NCI-H2081 (cell line): ENCODE measurements at places on chromosomes 16 and 17.

DNA sequence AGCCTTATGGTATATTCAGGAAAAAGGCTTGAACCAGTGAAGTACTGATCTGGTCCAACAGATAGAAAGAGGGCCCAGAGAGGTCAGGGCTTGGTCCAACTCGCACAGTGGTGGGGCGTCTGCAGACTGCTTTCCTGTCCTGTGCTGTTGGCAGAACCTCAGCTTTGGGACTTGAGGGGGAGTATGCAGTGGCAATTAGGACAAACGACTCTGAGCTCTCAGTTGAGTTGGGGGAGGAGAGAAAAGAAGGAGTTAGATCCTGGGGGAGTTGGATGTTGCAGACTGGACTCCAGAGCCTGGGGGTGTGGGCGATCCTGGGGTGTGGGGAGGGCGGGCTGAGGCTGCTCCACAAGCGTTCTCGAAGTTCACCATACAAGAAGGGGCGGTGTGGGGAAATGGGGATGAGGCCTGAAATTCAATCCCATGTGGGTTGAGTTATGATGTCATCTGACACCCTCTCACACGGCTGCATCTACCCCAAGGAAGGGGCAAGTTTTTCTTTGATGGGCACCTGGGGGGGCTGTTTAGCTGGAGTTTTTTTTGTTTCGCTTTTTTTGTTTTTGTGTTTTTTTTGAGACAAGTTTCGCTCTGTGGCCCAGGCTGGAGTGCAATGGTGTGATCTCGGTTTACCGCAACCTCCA, 14.6 kb downstream of the GRB7 start:
- DNase-seq, result no peak

- DNase-seq, result no peak
Measured at GRCh38 chr16:75292691-75293090, 41.3 kb upstream of the BCAR1 start.

- DNase-seq, result peak; percentile 69
Measured at GRCh38 chr16:85649411-85650134, 36.5 kb downstream of the GSE1 start.

DNA sequence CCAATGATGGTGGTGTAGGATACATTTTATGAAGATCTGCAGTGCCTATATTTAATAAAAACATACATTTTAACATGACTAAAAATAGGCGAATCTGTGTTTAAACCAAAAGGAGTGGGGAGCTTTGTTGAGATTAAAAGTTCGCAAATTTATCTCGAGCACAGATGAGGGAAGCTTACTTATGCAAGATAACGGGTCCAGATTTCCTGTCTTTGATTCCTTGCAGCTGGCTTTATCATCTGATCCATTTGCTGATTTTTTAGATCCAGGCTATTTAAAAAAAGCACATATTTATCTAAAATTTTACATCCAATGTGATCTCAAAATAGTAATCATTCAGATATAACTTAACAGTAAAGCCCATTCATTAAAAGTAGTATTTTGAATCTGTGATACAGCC, 57.0 kb upstream of the INTS2 start:
- DNase-seq, result no peak

DNA sequence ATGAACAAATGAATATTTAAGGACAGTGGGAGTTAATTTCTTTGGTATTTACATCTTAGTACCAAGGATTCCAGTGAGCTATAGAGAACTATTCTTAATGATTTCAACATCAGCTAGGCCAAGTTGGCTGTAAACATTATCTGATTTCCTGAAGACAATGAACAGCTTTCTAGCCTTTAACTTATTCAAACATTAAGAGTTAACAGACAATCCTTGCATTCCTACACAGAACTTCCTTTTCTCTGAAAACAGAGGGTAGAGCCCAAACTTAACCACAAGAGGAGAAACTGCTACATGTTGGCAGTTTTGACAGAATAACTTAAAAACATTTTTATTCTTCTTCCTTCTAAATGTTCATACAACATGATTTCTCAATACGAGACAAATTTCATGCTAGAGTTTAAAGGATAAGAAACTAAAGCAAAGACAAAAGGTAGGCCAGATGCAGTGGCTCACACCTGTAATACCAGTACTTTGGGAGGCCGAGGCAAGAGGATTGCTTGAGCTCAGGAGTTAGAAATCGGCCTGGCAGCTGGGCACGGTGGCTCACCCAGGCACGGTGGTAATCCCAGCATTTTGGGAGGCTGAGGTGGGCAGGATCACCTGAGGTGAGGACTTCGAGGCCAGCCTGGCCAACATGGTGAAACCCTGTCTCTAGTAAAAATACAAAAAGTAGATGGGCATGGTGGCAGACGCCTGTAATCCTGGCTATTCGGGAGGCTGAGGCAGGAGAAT, 4.4 kb downstream of the CRLF3 start:
- no peak for DNase-seq

- no peak for DNase-seq
Measured at GRCh38 chr16:31149894-31150890, at the start of gene PRSS36. Gene PRSS36 (minus strand): TSS chr16:31150066. CDS start chr16:31150035, 31 bp downstream.

DNA sequence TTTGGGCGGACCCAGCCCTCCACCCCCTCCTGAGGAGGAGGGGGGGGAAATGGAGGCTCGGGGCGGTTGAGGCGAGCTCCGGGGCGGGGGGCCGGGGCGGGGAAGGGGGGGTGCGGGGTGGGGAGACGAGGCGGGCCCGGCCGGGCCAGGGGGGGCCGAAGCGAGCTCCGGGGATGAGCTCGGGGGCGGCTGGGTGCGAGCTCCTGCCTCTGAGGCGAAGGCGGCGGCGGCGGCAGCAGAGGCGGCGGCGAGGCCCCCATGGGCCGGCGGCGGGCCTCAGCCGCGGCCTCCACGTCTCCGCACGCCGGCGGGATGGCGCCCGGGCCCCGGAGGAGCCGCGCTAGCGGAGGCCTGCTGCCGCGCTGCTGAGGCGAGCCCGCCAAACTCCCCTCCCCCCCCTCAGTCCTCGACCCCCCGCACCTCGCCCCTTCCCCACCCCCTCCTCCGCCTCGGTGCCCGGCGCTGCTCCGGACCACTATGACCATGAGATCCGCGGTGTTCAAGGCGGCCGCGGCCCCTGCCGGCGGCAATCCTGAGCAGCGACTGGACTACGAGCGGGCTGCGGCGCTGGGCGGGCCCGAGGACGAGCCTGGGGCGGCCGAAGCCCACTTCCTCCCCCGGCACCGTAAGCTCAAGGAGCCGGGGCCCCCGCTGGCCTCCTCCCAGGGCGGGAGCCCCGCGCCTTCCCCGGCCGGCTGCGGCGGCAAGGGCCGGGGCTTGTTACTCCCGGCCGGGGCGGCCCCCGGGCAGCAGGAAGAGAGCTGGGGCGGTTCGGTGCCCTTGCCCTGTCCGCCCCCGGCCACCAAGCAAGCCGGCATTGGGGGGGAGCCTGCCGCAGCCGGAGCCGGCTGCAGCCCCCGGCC, 596 bp downstream of the MSL1 start:
- peak; percentile 79 for DNase-seq

- DNase-seq, result no peak
Measured at GRCh38 chr17:50661795-50662391, 27.2 kb downstream of the ABCC3 start.

DNA sequence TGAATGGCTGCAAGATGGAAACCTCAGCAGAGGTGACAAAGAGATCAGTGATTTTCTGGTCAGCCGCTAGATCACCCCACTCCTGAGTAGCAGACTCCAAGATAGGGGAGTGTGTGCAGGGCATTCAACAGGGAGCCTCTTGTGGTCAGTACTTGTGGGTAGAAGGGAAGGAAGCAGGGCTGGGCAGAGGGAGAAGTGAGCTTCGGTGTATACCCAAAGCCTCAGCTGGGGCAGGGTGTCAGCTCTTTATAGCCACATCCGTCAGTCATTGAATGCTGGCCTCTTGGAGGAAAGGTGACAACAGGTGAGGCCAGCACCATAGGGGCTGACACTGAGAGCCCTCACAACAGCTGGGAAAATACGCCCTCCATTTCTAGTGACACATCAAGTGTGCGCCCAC, 2.2 kb upstream of the SLC12A3 start:
- DNase-seq, result no peak

DNA sequence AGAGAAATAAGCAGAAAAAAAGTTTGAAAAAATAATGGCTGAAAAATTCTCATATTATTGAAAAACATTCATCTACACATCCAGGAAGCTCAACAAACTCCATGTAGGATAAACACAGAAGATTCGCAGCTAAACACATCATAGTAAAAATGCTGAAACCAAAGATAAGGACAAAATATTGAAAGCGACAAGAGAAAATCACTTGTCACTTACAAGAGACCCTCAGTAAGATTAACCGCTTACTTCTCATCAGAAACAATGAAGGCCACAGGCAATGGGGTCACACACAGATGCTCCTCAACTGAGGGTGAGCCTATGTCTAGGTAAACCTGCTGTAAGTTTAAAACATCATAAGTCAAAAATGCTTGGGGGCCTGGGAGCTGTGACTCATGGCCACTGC, 38.1 kb upstream of the METRNL start:
- no peak for DNase-seq

- DNase-seq, result no peak
Measured at GRCh38 chr16:79876332-79876730, 275.8 kb upstream of the MAF start.

DNA sequence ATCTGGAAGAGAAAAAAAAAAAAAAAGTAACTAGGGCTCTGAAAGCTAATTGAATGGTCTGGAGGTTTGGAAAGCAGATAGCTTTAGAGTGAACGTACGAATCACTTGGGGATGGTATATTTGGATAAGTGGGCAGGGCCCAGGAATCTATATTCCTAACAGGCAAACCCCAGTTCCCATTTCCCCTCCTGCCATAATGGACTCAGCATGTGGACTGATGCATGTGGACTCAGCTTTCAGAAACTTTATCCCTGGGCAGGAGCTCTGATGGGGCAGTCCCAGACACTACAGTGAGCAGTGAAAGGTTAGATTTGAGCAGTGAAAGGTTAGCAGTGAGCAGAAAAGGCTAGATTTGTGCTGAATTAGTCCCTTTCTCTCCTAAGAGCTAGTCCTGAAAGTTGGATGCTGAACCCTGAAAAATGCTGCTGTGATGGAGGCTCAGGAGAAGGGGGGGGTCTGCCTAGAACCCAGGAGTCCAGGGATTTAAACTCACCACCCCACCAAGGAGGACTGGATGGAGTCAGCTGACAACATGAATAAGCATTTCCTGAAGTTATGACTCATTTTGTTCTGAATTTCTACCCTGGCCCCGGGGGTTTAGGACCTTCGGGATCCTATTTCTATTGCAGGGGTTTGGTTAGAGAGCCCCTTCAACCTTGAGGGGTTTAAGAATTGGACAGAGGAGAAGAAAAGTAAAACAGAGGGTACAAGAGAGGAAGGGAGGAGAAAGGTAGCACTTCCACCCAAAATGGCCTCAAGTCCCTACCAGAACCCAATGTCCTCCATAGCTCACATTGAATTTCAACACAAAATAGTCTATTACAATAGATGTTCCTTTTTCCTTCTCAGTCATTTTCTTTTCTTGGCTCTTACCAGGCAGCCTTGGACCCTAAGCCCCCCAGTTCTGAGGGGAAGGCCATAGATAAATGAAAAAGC, 10.3 kb upstream of the FZD2 start:
- DNase-seq, result no peak

DNA sequence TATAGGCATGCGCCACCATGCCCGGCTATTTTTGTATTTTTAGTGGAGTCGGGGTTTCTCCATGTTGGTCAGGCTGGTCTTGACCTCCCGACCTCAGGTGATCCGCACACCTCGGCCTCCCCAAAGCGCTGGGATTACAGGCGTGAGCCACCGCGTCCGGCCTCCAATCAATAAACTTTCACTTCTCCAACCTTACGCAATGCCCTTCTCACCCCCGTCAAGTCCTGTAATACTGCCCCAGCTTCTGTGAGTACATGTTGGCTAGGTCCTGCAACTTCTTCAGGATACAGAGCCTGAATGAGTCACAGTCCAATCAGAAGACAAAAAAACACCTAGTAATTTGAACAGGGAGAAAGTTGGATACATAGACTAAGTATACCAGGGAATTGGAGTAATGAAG, 47.1 kb upstream of the PHOSPHO1 start:
- no peak for DNase-seq

DNA sequence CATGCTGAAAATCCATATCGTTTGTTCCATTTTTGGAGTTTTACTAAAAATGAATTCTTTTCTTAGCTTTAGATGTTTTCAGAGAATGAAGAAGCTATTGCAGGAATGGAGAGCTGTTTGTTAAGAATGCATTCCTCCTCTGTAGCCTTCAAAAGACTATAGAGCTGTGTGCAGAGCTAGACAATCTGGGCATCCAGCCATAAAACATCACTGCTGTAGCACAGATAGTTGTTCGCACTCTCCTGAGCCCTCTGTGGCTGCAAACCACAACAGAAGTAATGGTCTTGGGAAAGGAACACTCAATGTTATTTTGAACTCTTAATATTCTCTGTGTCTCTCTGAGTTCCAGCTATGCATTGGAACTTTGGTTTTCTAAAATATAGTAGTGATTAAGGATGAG, 4.9 kb downstream of the TNRC6C start:
- DNase-seq, result peak; percentile 49

- DNase-seq, result no peak
Measured at GRCh38 chr16:83549316-83550182, 258.2 kb upstream of the HSBP1 start.

DNA sequence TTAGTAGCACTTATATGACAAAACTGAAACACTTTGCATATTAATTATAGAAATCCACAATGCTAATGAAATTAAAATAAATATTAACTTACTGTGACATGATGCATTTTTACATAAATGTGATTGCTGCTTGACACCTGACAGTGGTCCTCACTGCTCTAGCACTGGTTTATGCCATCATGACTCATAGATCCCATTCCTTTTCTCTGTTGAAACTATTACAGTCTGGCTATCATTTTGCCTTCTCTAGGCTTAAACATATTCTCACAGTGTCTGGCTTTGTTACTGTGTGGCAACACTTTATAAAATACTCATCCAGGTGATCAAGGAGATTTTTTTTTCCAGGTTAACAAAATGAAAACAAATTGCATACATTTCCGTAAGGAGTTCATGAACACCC, 108.0 kb downstream of the MRTFB start:
- DNase-seq, result no peak

GRCh38 chr17:80485846-80486245, 9.4 kb upstream of the NPTX1 start:
- no peak for DNase-seq

DNA sequence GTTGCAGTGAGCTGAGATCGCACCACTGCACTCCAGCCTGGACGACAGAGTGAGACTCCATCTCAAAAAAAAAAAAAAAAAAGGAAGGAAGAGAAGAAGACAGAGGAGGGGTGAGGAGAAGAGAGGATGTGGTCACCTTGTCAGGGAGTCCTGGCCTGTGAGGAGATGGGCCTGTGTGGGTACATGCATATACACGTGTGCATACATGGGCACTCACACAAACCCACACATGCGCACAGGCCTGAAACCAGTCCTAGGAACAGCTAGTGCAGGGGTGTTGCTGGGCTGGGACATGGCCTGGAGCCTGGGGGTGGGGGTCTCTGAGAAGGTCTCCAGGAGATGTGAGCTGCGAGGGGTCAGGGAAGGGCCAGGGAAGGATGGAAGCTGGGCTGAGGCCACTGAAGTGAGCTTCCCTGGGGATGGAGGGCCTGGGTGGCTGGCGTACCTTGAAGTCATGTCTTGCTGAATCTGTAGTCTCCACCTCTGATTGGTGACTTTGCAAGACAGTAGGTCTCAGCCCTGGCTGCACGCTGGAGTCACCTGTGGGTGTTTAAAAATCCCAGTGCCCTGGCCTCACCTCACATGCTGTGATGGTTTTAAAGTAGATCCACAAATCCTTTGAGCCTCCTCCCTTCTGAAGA, 72.4 kb downstream of the MRM1 start:
- no peak for DNase-seq
